Activated CD8-positive, alpha-beta T cell treated with anti-CD3 and anti-CD28 coated beads for 36 hours (primary cell): ENCODE measurements at places on chromosomes 5 and 9. TPM values are rescaled to one million over a fixed set of nuclear protein-coding genes. Genes with fewer than 3 reads are reported as not detected.

The BAAT gene
- not detected for total RNA-seq

The OMD gene
- total RNA-seq, result not detected

The PKD2L2 gene
- not detected for total RNA-seq

The NEUROG1 gene
- not detected for total RNA-seq

The SLC12A7 gene
- total RNA-seq, result 21.6 TPM

The PITX1 gene
- total RNA-seq, result 0.20 TPM

The RAD17 gene
- 26.5 TPM for total RNA-seq

The SQSTM1 gene
- total RNA-seq, result 123 TPM

GRCh38 chr5:131998431-131999040 is 12.9 kb downstream of the ACSL6 start:
- H3K4me3 ChIP-seq, result no peak overlapping the region
- DNase-seq, result no peak

DNA sequence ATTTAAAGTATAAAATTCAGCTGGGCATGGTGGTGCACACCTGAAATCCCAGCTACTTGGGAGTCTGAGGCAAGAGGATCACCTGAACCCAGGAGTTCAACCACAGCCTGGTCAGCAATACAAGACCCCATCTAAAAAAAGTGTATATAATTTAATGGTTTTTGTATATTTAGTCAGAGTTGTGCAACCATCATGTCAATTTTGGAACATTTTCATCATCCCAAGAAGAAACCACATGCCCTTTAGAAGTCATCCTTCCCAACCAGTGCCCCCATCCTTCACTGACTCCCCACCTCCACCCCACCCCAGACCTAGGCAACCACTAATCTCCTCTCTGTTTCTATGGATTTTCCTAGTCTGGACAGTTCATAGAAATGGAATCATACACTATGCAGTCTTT is 18.8 kb upstream of the TEK start:
- H3K36me3 ChIP-seq, result no peaks in the 10 kb centered on the region
- no peak overlapping the region for H3K4me3 ChIP-seq
- H3K27me3 ChIP-seq, result peaks cover 15% of the 10 kb centered on the region
- peaks cover 2% of the 10 kb centered on the region for H3K4me1 ChIP-seq
- no peak for DNase-seq

GRCh38 chr5:36605241-36605640 is 1.2 kb upstream of the SLC1A3 start:
- H3K27me3 ChIP-seq, result peaks cover 37% of the 10 kb centered on the region
- peaks cover 18% of the 10 kb centered on the region for H3K4me1 ChIP-seq
- DNase-seq, result no peak
- no peak overlapping the region for H3K27ac ChIP-seq

GRCh38 chr9:97767891-97768290 is 70.8 kb upstream of the XPA start:
- no peaks in the 10 kb centered on the region for H3K4me1 ChIP-seq
- no peak for DNase-seq
- no peak overlapping the region for H3K4me3 ChIP-seq
- H3K36me3 ChIP-seq, result no peaks in the 10 kb centered on the region
- no peak overlapping the region for H3K27ac ChIP-seq

- H3K36me3 ChIP-seq, result no peaks in the 10 kb centered on the region
- DNase-seq, result no peak
- no peak overlapping the region for H3K27ac ChIP-seq
- H3K27me3 ChIP-seq, result peaks cover 23% of the 10 kb centered on the region
- peaks cover 11% of the 10 kb centered on the region for H3K4me1 ChIP-seq
Observed at GRCh38 chr5:1231354-1231905, 6.2 kb downstream of the SLC6A18 start.

- H3K4me1 ChIP-seq, result no peaks in the 10 kb centered on the region
- no peak overlapping the region for H3K27ac ChIP-seq
Observed at GRCh38 chr9:83059417-83059816, 3.5 kb downstream of the RASEF start.

GRCh38 chr5:10567781-10568321 is 4.0 kb downstream of the ANKRD33B start:
- H3K4me1 ChIP-seq, result peaks cover 16% of the 10 kb centered on the region
- DNase-seq, result no peak
- no peak overlapping the region for H3K27ac ChIP-seq
- H3K4me3 ChIP-seq, result no peak overlapping the region
- H3K27me3 ChIP-seq, result peaks cover 8% of the 10 kb centered on the region

GRCh38 chr9:8564960-8565359 is 765.4 kb upstream of the DMAC1 start:
- no peaks in the 10 kb centered on the region for H3K36me3 ChIP-seq
- no peak overlapping the region for H3K27ac ChIP-seq
- peak; percentile 7 for DNase-seq
- H3K27me3 ChIP-seq, result no peaks in the 10 kb centered on the region

DNA sequence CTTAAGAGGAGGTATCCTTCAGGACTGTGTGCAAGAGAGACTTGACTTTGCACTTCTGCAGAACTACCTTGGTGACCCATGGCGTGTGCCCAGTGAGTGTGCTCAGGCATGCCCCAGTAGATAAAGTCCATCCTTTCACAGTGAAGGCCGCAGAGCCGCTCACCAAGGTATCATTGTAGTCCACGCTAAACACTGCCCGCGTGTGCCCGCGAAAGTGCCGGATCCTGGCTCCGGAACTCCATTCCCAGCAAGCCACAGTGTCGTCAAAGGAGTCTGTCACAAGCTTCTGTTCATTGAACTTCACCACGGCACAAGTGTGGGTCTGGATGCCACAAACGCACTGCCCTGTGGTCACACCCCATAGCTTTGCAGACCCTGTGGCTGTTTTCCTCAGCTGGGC is 3.3 kb upstream of the GRM6 start:
- DNase-seq, result no peak
- peaks cover 4% of the 10 kb centered on the region for H3K4me1 ChIP-seq
- no peaks in the 10 kb centered on the region for H3K36me3 ChIP-seq
- H3K27ac ChIP-seq, result no peak overlapping the region

GRCh38 chr9:123005964-123006363 is 27.5 kb upstream of the GPR21 start:
- H3K36me3 ChIP-seq, result peaks cover 9% of the 10 kb centered on the region
- H3K27ac ChIP-seq, result no peak overlapping the region
- DNase-seq, result no peak

DNA sequence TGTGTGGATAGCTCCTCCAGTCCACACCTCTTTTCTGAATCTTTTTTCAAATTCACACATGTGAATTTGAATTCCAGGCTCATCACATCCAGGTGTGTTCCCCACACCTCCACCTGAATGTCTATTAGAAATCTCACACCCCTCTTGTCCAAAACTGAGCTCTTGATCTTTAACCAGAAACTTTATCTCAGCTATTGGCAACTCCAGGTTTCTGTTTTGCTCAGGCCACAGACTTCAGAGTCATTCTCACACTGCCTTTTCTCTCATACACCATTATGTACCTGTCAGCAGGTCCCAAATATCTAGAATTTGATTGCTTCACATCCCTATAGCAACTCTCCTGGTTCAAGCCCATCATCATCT is 11.6 kb downstream of the NIPSNAP3B start:
- no peak for DNase-seq
- H3K27ac ChIP-seq, result no peak overlapping the region
- H3K4me1 ChIP-seq, result no peaks in the 10 kb centered on the region
- no peaks in the 10 kb centered on the region for H3K36me3 ChIP-seq

GRCh38 chr5:150454492-150455229 is 5.1 kb upstream of the RPS14 start:
- no peaks in the 10 kb centered on the region for H3K36me3 ChIP-seq
- H3K27ac ChIP-seq, result no peak overlapping the region
- H3K4me3 ChIP-seq, result no peak overlapping the region
- DNase-seq, result no peak
- peaks cover 24% of the 10 kb centered on the region for H3K4me1 ChIP-seq

DNA sequence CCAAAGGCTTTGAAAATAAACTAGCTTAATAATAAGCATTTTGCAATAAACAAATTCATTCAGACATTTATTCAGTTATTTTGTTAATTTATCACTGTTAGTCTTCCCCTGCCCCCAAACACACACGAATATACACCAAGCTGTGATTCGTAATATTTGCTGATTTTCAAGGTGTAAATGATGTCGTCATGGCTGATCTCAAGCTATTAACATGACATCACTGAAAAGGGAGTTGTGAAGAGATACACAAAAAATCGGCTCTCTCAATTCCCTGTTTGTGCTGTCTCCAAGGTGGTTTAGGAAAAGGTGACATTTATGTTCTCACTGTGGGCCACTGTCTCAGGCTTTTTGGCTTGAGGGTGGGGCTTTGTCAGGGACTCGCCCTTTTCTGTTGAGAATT is 413.3 kb downstream of the CDH9 start:
- no peak overlapping the region for H3K27ac ChIP-seq
- H3K27me3 ChIP-seq, result no peaks in the 10 kb centered on the region
- no peak overlapping the region for H3K4me3 ChIP-seq
- H3K36me3 ChIP-seq, result no peaks in the 10 kb centered on the region
- no peak for DNase-seq

DNA sequence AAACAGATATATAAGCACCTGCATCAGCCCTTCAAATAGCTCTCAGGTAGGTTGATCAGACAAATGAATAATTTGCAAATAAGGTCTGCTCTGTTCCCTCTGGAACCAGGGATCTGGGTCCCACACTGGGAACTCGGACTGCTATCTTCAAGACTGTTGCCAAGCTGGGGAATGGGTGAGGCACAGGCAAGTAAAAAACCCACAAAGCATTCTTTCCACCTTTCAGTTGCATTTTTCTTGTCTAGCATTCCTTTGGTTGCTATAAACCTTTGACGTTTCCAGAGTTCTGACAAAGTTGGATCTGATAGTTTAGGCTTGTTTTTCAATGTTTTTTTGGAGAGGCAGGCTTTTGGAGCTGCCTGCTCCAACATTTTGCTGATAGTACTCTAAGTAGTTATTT is 20.1 kb downstream of the FBXL17 start:
- H3K27ac ChIP-seq, result no peak overlapping the region
- no peak overlapping the region for H3K4me3 ChIP-seq
- no peaks in the 10 kb centered on the region for H3K27me3 ChIP-seq

DNA sequence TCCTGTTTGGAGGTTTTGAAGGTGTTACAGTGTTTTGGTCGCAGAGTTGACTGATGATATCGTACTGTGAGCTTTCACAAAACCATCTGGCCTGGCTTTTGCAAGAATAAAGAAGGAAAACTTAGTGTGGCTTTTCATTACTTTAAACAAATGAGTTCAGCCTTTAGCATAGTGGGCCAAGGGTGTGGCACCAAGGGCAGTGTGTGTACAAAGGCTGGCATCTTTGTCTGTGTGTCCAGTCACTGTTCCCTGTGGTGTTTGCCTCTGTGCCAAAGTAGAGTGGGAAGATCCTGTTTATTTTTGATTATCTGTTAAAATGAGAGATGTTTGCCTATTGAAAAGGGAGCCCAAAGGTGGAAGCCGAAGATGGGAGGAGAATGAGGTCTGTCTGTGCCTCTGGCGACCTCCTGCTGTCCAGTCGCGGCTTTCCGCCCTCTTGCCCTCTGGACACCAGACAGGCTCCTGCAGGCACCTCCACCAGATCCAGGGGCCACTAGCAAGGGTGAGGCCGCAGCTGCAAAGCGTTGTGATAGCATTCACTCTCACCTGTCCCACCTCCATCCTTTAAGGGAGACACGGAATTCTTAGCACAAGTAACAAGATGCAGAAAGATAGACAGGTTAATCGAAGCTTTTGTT is 113.7 kb downstream of the TRIO start:
- no peak for DNase-seq
- H3K36me3 ChIP-seq, result no peaks in the 10 kb centered on the region
- no peak overlapping the region for H3K4me3 ChIP-seq
- H3K27me3 ChIP-seq, result peaks cover 2% of the 10 kb centered on the region

DNA sequence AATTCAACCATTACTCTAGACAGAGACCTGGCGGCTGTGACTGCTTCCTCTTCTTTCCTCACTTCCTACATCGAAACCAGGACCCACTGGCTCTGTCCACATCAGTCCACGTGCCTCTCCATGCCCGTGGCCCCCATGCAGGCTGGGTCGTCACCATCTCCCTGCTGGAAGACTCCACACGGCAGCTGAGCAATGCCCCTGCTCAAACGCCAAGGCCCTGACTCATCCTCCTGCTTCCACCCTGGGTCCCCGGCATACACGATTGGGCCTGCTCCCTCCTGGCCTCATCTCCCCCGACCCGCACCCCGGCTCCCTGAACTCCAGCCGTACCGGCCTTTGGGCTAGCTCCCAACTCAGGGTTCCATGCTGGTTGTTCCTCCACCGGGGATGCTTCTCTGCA is 67.2 kb upstream of the IER5L start:
- no peak for DNase-seq
- no peak overlapping the region for H3K4me3 ChIP-seq
- H3K36me3 ChIP-seq, result no peaks in the 10 kb centered on the region
- no peaks in the 10 kb centered on the region for H3K27me3 ChIP-seq

- no peak for DNase-seq
- no peaks in the 10 kb centered on the region for H3K36me3 ChIP-seq
- H3K4me3 ChIP-seq, result no peak overlapping the region
- H3K27me3 ChIP-seq, result peaks cover 6% of the 10 kb centered on the region
- H3K27ac ChIP-seq, result no peak overlapping the region
Observed at GRCh38 chr9:91736898-91737601, 213.0 kb downstream of the ROR2 start.

DNA sequence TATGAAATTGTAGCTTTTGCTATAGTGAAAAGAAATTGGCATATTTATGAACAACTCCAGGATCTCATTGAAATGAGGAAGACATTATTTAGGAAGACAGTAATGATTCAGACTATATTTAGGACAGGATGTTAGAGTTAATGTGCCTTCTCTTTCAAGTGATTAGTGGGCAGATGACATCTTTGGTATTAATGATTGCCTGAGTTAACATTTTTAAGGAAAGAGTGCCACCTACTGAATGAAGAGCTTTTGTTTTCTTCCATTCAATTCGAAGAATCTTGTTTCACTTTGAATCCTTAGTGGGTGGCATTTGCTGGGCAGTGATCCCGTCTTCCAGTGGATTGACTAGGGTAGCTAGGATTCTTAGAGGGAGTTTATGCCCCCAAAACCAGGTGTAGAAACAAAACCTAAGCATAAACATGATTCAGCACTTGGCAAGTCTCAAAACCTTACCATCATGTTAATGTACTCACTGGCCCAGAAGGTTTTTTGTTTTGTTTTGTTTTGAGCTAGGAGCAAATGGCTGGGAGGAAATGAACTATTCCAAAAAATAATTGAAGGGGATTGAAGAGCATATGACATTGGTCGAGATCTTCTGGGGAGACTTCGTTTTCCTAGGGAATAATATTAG is 23.2 kb downstream of the MAP3K1 start:
- H3K4me3 ChIP-seq, result peak overlapping the region; percentile 51
- H3K27ac ChIP-seq, result peak overlapping the region; percentile 68
- H3K4me1 ChIP-seq, result peaks cover 59% of the 10 kb centered on the region
- no peaks in the 10 kb centered on the region for H3K36me3 ChIP-seq

DNA sequence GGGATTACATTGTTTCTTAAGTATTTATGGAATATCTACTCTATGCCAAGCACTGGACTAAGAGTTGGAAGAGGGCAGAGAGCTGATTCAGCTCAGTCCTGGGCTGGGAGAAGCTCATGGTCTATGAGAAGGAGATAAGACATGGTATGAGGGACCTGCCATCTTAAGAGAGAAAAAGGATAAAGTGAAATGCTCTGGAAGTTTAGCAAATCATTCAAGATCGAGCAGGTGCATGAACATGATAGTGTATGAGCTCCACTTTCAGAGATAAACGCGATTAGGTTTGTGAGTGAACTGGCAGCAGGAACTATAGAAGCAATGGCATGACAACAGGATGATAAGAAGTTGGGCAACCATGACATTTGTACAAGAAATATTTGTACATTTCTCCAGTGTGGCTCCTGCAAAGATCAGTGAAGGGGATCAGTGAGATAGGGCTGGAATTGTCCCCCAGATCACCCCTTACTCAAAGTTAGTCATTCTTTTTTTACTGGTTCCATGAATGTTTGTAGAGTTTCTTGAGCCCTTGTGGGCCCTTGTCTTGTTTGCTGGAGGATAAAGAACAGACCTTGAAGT is 26.6 kb upstream of the CCDC180 start:
- H3K4me1 ChIP-seq, result no peaks in the 10 kb centered on the region
- H3K27me3 ChIP-seq, result no peaks in the 10 kb centered on the region
- H3K36me3 ChIP-seq, result peaks cover 39% of the 10 kb centered on the region
- DNase-seq, result no peak
- no peak overlapping the region for H3K27ac ChIP-seq
